Naive thymus-derived CD8-positive, alpha-beta T cell (primary cell): ENCODE measurements at places on chromosomes 11 and 22. TPM values are rescaled to one million over a fixed set of nuclear protein-coding genes. Genes with fewer than 3 reads are reported as not detected.

DNA sequence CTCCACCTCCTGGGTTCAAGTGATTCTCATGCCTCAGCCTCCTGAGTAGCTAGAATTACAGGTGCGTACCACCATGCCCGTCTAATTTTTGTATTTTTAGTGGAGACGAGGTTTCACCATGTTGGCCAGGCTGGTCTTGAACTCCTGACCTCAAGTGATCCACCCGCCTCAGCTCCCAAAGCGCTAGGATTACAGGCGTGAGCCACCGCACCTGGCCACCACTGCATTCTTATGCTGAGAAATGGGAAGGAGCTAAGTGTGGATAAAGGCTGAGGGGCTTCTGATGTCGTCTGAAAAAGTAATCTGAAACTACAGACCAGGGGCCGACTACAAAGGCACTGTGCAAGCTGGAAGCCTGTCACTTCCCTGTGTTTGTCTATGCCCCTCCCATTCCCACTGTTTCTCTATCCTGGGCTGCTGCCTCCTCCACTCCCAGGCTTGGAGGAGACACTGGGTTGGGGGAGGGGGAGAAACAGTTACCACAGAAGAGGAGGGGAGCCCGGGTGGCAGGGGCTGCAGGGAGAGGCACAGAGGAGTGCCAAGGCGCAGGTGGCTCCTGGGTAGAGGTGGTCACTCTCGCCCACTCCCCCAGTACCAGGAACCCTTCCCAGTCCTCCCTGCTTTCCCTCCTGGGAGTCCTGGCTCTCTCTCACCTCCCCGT lies 2.9 kb upstream of the MTA2 start:
- no peak for DNase-seq

- no peak for DNase-seq
Observed at GRCh38 chr22:37462983-37463382, 23.2 kb downstream of the MFNG start.

- no peak for DNase-seq
Observed at GRCh38 chr11:83782329-83782728, 496.2 kb upstream of the CCDC90B start.

GRCh38 chr22:27990451-27990840 lies 71.4 kb upstream of the PITPNB start:
- no peak for DNase-seq

DNA sequence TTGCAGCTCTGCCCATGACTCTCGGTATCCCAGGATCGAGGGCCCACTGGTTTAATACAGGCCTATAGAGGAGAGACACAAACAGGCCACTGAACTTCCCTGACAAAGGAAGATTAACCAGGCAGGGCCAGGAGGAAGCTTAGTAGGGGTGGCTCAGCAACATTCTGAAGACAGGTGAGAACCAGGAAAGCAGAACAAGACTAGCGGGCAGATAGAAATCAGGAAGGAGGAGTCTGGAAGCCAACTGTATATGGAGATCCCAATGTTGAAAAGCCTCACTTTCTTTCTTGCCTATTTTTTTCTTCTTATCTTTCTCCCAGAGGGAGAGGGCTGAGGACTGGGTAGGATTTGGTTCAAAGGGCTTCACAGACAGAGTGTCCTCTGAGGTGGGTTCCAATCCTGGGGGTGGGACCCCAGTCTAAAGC lies 5.4 kb downstream of the PI4KA start:
- no peak for DNase-seq

- DNase-seq: no peak
Observed at GRCh38 chr11:129447654-129448239, 72.1 kb downstream of the BARX2 start.

DNA sequence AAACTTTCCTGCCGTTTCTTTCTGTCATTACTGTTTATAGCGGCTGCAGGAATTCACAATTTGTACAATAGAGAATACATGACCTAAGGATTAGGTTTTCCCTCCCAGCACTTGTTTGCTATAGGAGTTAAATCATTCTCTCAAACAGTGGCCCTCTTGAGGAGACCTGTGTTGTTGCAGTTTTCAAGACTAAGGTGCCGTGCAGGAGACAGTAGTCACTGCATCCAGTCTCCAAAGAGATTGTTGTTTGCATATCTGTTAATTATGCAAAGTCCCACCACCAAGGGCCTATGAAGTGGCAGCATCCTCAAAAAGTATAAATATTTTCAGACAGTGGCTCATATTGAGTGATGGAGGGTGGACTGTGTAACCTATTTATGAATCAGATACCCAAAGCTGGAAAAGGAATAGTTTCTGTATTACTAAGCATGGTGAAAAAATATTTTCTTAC lies 2.3 kb downstream of the PRSS23 start:
- DNase-seq: no peak

- no peak for DNase-seq
Observed at GRCh38 chr22:38740116-38740723, 15.6 kb downstream of the SUN2 start.

GRCh38 chr11:93784935-93785360 lies 866 bp downstream of the MED17 start:
- DNase-seq: no peak

DNA sequence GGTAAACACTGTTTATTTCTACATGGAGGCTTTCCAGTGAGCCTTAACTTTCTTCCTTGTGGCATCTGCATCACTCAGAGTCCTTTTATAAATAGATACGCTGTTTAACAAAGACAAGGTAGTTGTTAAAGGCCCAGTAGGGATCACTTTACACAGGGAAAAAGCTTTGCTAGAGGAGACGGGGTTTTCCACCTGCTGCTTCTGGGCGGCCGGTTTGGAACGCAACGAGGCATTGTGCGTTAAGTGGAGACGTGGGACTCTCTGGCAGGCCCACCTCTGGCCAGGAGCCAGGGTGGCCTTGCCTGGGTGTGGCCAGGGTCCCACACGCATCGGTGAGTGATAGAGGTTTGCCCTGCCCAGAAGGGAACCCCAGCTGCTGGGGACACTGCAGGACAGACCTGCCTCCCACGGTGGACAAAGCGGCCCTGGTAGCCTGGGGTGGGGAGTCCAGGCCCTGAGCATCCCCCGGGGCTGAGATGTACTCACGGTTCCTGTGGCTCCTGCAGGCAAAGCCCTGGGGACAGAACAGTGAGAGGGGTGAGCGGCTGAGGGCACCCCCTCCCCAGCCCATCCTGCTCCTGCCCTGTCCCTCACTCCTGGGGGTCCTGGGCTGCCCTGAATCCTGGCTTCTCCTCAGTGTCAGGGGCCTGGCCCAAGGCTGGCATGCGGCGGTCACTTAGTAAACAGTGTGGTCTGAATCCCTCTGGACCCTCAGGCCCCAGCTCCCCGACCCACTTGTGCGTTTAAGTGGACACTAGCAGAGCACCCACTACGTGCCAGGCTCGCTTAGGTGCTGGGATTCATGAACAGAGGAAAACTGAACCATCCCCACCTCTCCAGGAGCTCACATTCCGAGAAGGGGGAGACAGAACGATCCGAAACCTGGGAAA lies 4.2 kb downstream of the IL17REL start:
- no peak for DNase-seq

- DNase-seq: no peak
Observed at GRCh38 chr11:15920856-15921629, 435.3 kb downstream of the SOX6 start.

CECR2 gene
- 0.14 TPM for total RNA-seq

CCDC157 gene
- total RNA-seq: 2.8 TPM

SHANK2 gene
- not detected for total RNA-seq

CDC42BPG gene
- 9.0 TPM for total RNA-seq

OMP gene
- total RNA-seq: 1.1 TPM
